ENCODE measurements at places on chromosomes 6 and 20.

GRCh38 chr20:54477191-54477955 lies 2.0 kb downstream of the DOK5 start:
- peak; percentile 77 for DNase-seq

GRCh38 chr6:147582991-147583390 lies 74.5 kb downstream of the SAMD5 start:
- DNase-seq, result no peak

DNA sequence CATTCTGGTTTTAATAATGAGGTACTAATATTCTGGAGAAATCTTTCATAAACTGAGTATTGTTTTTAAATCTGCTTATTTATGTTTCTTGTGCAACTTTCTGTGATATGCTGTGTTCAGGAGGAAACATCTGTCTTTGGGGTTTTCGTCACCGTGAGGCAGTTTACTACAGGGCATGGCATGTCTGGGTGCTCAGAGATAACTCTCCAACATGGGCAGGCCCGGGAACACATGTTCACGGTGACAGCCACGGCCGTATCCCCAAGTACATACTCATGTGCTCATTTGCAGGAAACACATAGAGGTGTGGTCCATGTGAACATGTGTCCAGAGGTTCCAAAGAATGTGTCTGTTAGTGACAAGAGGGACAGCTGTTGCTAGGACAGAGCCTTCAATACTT lies 62.1 kb upstream of the CNKSR3 start:
- no peak for DNase-seq

DNA sequence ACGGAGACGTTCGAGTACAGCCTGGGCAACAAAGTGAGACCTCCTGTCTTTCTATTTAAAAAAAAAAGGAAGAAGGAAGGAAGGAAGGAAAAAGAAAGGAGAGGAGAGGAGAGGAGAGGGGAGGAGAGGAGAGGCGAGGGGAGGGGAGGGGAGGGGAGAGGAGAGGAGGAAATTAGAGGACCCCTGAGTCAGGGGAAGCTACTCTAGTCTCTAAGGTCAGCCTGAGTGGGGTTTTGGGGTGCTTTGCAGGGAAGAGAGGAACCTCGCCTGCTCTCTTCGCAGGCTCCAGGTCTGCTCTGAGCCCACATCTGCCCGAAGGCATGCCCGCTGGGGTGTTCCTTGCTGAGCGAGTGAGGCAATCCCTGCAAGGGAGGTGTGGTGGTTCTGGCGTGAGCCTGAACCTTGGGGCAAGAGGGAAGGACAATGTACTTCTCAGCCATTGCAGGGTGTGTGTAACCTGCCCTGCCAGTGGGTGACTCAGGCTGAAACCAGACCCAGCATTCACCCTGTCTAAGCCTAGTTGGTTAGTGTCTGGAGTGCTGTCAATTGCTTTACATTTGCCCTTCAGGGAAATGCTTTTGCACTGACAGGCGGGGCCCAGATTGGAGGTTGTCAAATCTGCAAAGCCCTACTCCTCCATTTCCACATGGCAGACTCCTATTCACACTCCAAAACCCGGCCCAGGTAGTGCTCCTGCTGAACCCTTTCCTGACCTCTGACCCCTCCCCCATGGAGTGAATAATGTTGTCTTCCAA lies 15.3 kb upstream of the MMP9 start:
- no peak for DNase-seq

GRCh38 chr20:62784497-62784896 lies 11.8 kb upstream of the MRGBP start:
- no peak for DNase-seq

- DNase-seq, result peak; percentile 90
Observed at GRCh38 chr20:50224531-50225255, 34.1 kb downstream of the CEBPB start.

GRCh38 chr6:167731216-167731615 lies 95.5 kb upstream of the AFDN start:
- no peak for DNase-seq

DNA sequence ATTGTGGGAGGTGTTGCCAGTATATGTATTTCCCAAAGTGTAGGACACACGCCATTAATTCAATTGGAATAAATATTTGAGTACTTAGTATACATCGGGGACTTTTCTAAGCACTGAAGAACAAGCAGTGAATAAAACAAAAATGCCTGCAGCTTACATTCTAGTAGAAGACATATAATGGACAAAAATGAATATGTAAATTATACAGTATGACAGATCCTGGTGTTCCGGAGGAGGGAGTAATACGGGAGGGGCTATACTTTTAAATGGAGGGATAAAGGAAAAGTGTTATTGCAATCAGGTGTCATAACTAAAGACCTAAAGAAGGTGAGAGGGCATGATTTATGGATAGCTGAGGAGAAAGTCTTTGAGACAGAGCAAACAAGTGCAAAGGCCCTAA lies 15.1 kb downstream of the UBE2V1 start:
- DNase-seq, result no peak

DNA sequence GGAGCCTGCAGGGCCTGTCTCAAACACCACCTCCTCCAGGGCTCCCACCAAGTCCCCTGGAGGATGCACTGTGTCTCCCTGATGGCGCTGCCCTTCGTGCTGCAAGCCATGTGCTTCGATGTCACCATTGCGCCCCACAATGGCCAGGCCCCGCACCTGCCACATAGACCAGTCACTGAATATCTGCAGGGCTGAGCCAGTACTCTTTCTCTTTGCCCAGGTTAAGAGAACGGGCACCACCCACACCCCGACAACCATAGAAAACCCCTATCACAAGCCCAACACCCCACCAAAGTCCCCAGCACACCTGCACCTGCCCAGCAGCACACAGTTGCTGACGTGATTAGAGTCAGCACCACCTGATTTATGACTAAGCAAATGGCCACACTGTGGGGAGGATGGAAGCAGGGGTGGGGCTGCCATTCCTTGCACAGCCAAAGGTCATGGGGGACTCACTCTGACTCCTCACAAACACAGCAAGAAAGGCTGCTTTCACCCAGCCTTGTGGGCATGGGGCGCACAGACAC lies 104.3 kb downstream of the SLC23A2 start:
- no peak for DNase-seq

DNA sequence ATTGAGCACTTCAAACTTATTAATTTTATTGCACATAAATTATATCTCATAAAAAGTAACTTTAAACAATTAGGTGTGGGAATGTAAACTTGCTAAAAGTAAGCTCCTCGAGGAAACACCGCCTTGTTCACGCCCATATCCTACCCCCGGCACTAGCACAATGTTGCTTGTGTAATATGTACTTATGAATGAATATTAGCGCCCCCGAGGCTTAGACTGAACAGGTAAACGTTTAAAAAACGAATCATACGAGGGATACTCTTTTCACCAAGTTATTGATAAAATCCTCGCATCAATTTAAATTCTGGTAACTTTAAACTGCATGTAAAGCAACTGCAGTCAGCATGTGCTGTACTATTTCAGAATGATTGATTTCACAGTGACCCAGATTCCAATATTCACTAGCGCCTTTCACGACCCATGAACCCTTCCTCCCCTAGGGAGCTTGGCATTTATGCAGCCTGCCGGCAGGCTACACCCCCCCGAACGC lies 637 bp downstream of the TFB1M start:
- no peak for DNase-seq

DNA sequence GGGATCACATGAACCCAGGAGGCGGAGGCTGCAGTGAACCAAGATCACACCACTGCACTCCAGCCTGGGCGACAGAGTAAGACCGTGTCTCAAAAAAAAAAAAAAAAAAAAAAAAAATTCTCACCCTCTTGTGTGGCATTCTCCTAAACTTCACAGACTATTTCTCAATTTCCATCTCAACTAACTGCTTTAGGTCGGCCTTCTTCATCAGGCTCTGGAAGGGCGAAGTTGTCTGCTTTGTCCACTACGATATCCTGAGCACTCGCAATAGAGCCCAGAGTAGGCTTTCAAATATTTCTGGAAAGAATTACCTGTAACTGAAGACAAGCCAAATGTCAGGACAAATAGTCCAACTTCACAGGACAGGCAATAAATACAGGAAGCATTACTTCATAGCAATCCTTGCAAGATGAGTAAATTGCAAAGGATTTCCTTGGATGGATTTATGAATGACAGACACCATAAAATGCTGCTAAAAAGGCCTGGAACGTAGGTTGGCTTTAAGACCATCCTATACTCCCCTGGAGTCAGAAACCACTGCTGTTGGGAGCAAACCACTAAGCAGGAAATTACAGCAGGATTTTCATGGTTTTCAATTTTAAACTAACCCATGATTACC lies 116.3 kb upstream of the SLC2A12 start:
- peak; percentile 63 for DNase-seq

DNA sequence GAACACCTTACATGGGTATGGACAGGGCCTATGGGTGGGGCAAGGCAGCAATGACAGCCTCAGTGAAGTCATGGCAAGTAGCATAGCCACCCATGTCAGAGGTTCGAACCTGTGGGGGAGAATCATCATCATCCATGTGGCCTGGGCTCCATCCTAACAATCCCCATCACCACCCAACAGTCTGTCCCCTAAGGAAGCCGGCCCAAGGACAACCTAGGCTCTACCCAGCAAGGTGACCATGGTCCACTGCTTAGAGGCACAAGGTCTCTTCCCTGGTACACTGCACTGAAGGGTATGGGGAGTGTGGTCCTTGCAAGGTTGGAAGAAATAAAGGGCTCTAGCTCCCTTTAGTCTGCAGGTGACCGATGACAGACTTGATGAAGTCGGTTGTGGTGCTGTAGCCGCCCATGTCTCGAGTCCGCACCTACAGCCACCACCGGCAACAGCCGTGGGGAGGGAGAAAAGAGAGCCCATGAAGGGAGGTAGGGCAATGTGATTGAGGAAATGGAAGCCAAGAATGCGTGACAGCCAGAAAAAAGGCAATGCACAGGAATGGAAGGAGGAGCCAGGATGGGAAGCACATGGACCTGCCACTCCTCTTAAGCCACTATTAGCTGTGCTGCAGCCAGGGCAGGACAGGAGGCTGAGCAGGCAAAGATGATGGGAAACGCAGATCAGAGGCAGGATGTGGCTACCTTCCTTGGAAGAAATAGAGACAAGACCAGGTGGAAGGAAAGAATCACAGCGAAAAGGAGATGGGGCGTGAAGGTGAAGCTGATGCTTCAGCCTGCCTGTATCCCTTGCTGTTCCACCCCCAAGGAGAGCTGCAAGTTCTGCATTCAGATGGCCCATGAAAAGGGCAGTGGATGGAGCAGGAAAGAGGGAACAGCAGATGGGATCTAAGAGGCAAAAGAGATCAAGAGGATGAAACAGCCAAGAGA lies 5.3 kb downstream of the IDH3B start:
- peak; percentile 5 for DNase-seq

DNA sequence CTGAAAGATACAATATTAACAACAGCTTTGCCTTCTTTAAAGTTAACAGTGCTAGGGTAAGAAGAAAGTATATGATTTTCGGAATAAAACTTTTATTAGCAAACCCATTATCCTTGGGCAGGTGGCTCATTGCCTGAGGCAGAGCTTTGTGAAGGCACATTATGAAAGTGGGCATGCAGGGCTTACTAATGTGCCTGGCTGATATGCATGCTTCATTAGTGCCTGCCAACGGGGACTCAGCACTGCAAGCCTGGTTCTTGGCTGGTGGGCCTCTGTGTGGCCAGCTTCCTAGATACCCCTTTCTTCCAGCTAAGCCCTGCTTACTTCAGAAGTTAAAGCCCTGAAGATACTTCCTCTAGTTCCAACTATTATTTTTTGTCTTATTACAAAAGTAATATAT lies 481.6 kb downstream of the ADGRB3 start:
- no peak for DNase-seq

DNA sequence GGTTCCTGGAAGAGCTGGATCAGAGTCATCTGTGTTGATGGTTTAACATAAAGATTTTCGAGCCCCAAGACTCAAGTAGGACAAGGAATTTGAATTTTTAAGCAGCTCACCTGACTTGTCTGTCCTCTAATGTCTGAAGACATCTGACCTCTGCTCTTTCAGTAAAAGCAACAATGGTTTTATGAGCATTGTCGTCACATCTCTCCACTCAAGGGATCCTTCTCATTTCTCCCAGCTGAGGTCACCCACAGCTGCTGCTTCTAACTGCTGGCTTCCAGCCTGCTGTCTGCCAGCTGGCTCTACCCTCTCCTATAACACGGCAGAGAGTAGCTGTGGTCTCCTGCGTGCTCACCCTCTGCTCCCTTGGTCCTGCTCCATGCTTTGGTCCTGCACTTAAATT lies 24.7 kb upstream of the HDAC2 start:
- DNase-seq, result peak; percentile 96

Measured in fibroblast of upper back skin (primary cell).